ENCODE measurements at places on chromosomes 11 and 22.

DNA sequence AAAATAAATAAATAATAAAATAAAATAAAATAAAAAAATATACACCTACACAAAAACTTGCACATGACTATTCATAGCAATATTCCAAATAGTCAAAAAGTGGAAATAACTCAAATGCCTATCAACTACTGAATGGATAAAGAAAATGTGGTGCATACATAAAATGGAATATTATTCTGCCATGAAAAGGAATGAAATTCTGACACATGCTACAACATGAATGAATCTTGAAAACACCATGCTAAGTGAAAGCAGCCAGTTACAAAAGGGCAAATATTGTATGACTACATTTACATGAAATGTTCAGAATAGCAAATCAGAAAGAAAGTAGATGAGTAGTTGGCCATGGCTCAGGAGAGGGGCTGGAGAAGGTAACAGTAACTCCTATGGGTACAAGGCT is 46.3 kb downstream of the MICAL3 start:
- DNase-seq, result no peak

DNA sequence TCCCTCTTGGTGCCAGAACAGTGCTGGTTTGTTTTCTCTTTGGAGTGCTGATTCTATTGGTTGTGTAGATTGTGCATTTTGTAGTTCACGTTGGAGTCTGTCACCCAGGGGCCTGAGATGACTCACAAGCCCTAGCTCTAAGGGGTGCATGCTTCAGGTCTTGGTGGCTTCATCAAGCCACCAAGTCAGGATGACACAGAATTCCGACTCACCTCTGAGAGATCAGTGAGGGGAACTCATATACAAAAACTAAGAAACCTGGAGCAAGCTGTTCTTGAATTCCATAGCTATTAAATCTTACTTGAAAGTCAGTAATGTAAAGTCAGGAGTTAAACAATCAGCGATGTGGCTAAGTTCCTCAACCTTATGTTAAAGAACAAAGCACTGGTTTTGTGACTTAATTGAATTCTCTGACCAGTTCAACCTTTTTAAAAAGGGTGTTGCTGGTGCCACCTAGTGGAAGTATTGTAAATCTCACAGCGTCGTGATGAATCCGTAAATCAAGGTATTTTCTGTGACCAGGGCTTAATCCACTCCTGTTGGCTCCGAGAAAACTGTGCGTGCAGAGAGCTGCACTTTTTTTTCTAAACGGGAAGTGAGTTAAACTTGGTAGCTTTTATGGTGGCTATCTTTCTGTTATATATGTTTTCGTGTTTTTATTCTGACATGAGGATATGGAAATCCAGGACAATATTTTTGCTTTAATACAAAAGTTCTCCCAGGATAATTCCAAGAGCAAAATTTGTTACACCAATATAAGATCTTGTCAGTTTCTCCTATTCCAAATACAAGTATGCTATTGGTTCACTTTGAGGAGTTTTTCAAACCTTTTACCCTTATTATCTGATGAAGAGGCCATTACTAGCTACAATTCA is 14.6 kb downstream of the MMP13 start:
- peak; percentile 59 for DNase-seq

- no peak for DNase-seq
Observed at GRCh38 chr11:77734890-77735289, 85.6 kb downstream of the RSF1 start.

- DNase-seq, result no peak
Observed at GRCh38 chr11:68661014-68661413, 23.3 kb upstream of the GAL start.

- peak; percentile 36 for DNase-seq
Observed at GRCh38 chr22:30694171-30694639, 469 bp upstream of the OSBP2 start.

DNA sequence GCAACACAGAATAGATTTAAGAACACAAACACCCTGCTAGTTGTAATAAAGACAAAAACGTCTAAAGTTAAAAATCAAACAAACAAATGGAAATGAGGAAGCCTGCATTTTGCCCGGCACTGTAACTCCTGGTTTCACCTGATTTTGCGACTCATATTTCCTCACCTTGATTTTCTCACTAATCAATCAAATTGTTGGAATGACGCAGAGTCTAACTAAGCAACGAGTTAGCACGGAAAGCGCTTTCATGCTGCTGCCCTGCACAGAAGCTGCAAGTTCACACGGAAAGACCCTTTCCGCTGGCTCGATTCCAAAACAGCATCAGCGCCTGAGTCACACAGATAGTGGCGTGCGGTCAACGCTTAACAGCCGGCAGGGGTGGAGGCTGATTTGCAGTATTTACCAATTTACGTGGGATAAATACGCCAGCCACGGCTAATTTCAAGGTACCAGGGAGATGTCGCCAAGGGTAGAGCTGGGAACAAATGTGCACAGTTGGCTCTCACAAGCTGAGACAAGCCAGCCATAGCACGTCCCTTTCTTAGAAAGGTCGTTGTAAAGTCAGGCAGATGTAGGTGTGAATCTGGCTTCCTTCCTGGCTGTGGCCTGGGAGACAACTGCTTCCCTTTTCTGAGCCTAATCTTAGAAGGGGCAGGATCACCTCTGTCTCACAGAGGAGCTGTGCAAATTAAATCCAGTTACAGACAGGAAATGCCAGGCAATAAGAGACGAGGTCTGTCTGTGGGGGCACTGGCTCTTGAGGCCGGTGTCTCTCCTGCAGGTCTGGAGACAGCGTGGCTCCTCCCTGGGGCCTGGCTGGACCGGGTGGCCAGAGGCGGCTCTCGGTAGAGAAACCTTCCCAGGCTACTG is 76.9 kb upstream of the TTLL12 start:
- peak; percentile 92 for DNase-seq

- no peak for DNase-seq
Observed at GRCh38 chr11:2564588-2565425, 120.0 kb downstream of the KCNQ1 start.

DNA sequence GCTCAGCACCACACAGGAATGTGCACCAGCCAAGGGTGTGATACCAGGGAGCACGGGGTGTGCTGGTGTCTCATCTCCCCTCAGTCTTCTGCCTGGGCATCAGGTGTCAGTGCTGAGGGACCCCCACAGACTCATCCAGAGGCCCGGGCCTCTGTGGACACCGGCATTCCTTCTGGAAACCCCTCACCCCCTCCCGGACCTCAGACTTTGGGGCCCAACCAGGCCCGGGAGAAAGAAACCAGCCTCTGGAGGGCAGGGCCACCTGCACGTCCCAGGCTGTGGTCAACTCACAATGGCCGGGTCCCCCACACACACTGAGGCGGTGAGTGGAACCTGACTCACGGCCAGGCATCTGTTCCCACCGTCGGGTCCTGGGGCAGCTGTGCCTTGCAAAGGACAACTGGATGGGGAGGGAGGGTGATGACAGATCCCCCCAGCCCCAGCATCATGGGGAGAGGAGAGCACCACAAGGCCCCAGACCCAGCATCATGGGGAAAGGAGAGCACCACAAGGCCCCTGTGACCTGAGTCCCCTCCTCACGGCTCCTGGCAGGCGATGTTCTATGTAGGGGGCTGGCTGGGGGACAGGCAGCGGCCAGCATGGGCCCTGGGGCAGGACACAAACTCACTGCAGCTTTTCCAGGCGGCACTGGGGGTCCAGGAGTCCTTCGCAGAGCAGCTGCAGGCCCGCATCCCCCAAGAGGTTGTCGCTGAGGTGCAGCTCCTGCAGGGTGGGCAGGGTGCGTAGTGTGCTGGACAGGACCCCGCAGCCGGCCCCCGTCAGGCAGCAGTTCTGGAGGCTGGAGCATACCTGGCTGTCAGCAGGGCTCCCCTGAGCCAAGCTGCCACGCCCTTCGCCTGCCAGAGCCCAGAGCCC is 7.6 kb downstream of the RNH1 start:
- no peak for DNase-seq

DNA sequence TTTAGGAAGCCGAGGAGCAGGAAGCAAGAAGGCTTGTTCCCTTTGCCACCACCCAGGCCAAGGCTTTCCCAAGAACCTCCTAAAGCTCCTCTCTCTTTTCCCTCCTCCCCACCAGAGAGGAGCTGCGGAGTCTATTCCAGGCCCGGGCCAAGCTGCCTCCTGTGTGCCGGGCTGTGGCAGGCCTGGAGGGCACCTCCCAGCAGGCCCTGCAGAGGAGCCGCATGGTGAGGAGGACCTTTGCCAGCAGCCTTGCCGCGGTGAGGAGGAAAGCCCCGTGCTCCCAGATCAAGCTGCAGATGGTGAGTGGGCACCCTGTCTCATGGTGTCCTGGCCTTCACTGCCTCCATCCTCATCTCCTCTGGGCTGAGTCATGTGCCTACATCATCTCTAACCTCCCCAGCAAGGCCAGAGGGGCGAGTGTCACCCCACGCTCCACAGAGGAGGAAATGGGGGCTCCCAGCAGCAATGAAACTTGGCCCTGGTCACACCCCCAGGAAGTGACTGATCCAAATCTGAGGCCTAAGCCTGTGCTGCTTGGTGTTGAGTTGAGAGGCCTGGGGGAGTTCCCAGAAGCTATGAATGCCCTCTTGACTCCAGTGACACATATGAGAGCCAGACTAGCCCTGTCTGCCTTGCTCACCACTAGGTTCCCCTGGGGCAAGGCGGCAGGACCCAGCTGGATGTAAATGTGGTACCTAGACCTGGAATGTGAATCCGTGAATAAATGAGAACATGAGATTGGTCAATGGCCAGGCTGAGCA is 104.2 kb downstream of the MYO18B start:
- DNase-seq, result no peak

DNA sequence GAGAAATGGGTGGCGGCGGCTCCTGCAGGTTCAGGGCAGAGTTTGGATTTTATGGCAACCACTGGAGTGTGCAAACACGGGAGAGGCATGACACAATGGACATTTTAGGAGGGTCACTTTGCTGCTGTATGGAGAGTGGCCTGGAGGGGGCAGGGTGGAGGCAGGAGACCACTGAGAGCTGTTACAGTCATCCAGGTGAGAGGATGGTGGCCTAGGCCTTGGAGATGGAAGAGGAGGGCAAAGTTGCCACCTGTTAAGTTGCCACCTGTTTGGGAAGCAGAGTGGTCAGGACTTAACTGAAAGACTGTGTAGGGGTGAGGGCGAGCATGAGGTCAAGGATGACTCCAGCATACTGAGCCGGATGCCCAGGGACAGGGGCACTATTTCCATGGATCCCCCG is 2.3 kb upstream of the RAD9A start:
- DNase-seq, result peak; percentile 62

- DNase-seq, result no peak
Observed at GRCh38 chr11:119757378-119757777, 28.4 kb upstream of the NECTIN1 start.

GRCh38 chr11:94100253-94100652 is 28.4 kb upstream of the PANX1 start:
- DNase-seq, result no peak

DNA sequence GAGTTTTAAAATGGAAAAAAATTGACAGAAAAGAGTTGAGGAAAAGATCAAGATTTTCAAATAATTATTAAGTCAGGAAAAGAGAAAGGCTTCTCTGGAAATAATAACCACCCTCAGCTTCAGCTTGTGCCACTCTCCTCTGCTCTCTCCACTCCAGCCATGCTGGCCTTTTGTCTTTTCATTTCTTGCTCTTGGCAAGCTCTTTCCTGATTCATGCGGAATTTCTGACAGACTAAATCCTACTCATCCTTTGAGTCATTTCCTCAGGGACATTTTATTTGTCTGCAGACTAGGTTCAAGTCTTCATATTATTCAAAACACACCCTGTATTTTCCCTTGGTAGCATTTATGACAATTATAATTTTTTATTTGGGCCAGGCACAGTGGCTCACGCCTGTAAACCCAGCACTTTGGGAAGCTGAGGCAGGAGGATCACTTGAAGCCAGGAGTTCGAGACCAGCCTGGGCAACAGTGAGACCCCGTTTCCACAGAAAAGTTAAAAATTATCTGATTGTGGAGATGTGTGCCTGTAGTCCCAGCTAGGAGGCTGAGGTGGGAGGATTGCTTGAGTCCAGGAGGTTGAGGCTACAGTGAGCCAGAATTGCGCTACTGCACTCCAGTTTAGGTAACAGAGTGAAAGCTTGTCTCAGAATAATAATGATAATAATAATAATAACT is 7.8 kb upstream of the P4HA3 start:
- DNase-seq, result no peak

DNA sequence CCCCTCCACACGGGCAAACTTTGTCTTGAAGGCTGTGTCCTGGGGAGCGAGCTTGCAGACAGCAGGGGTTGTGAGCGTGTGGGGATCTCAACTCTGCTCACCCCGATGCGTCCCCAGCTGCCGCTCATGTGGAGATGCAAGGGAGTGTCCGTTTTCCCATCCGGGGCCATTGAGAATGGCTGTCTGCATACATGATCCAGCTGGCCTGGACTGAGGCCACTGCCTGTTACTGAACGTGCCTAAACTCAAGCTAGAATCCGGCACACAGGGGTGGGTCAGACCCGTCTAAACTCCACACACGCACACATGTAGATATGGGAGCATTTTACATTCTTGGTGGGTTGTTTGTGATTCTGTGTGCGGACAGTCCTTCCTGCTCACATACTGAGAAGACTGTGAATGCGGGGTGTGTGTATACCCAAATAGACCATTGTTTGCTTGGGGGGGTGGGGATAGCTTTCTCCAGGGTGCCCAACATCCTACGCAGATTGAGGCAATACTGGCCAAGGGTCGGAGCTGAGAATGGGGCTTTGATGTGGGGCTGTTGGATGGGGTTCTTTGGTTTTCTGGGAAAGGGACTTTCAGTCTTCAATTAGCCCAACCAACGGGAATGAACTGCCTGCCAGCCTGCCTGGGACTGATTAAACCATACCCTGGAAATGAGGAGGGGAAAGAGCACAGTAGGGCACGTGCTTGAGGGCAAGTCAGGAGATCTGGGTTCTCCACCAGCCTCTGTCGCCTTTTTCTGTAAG is 60.4 kb downstream of the ST3GAL4 start:
- no peak for DNase-seq

GRCh38 chr11:32018672-32019071 is 72.2 kb upstream of the RCN1 start:
- no peak for DNase-seq

DNA sequence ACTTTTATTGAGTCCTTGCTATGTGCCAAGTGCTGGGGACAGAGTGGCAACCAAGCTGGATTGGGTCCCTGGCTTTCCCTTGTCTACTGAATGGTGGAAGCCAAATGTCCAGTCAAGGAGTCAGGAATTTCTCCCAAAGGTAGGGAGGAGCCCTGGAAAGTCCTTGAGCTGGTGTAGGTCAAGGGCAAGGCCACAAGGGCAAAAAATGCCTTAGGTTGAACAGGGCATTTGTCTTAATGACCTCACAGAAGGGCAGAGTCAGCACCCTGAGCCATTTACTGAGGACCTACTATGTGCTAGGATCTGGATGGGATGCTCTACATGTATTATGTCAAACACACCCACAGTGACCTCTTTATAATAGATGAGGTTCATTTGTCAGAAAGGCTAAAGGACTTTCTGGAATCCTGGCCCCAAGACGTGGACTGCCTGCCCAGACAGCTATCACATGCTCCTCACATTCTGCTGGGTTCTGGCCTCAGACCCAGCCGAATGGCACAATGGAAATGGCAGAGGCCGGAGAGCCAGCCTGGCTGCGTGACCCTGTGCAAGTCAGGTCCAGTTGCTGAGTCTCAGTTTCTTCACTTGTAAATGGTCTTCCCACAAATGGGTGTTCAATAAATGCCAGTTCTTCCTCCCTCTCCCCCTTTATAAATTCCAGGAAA is 17.7 kb downstream of the MOGAT2 start:
- DNase-seq, result no peak

GRCh38 chr11:120344302-120345004 is 8.2 kb downstream of the ARHGEF12 start:
- peak; percentile 76 for DNase-seq
